Osteocyte (in vitro differentiated cells): ENCODE measurements at places on chromosomes 16 and 17. TPM values are rescaled to one million over a fixed set of nuclear protein-coding genes. Genes with fewer than 3 reads are reported as not detected.

CDRT15L2 gene
- total RNA-seq = not detected in 2 replicates

ENDOV gene
- 33.2 and 39.1 TPM in 2 replicates for total RNA-seq

DNAH17 gene
- total RNA-seq = 0.52 and 0.54 TPM in 2 replicates

CYB5D1 gene
- 8.5 and 10.2 TPM in 2 replicates for total RNA-seq

VAT1L gene
- not detected in 2 replicates for total RNA-seq

FBXO39 gene
- total RNA-seq = not detected in 2 replicates

- H3K27ac ChIP-seq = peak overlapping the region; percentile 44
- DNase-seq = no peak
- no peaks in the 10 kb centered on the region for H3K27me3 ChIP-seq
- no peak overlapping the region for H3K4me3 ChIP-seq
- peaks cover 66% of the 10 kb centered on the region for H3K36me3 ChIP-seq
These were observed 29.0 kb downstream of the RBBP6 start for GRCh38 chr16:24568392-24568791.

GRCh38 chr17:66965801-66966262 is 1.3 kb downstream of the CACNG4 start:
- H3K36me3 ChIP-seq = no peaks in the 10 kb centered on the region
- DNase-seq = no peak
- no peak overlapping the region for H3K27ac ChIP-seq

GRCh38 chr17:55735731-55736405 is 13.2 kb upstream of the TMEM100 start:
- peaks cover 33% of the 10 kb centered on the region for H3K4me1 ChIP-seq
- no peak overlapping the region for H3K4me3 ChIP-seq
- no peaks in the 10 kb centered on the region for H3K36me3 ChIP-seq
- DNase-seq = no peak

GRCh38 chr17:7651665-7652387 is 1.1 kb downstream of the ATP1B2 start:
- H3K4me1 ChIP-seq = peaks cover 16% of the 10 kb centered on the region
- no peaks in the 10 kb centered on the region for H3K36me3 ChIP-seq
- H3K27ac ChIP-seq = no peak overlapping the region
- H3K4me3 ChIP-seq = peak overlapping the region; percentile 58
- DNase-seq = no peak

DNA sequence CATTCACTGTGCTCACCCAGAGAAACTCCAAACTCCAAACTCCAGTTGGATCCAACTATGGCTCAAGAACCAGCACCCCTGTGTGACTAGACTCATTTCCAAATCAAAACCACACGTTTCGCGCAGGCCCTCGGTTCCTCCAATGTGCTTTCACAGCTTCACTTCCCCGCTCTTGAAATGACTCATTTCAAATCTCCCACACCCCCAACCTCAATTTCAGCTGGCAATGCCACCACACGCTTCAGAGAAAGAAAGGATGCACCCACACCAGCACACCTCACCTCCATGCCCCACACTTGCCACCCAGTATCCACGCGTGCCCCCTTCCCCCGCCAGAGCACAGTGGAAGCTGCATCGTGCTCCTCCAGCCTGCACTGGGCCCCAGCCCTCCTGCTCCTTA is 9.0 kb downstream of the TMEM92 start:
- H3K27me3 ChIP-seq = no peaks in the 10 kb centered on the region
- DNase-seq = no peak
- no peak overlapping the region for H3K4me3 ChIP-seq
- H3K4me1 ChIP-seq = peaks cover 56% of the 10 kb centered on the region

DNA sequence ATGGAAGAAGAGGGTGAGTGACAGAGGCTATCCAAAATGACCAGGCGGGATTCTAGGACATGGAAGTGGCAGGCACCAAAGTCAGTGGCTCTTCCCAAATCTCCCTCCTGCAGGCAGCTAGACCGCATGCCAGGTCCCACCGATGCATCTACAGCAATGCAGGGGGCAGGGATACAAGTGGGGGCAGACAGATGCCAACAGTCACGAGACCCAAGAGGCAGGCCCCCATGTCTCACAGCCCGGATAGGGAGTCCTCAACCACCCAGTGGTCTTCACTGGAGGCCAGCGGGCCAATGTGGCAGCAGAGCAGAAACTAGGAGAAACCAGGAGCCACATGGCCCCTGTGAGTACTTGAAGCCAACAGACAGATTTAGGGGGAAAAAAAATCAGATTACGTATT is 20.0 kb downstream of the NPLOC4 start:
- no peak for DNase-seq
- no peak overlapping the region for H3K27ac ChIP-seq
- H3K36me3 ChIP-seq = peaks cover 49% of the 10 kb centered on the region
- H3K27me3 ChIP-seq = no peaks in the 10 kb centered on the region
- H3K4me3 ChIP-seq = no peak overlapping the region

GRCh38 chr16:50308237-50308965 is 42.0 kb downstream of the ADCY7 start:
- H3K27ac ChIP-seq = no peak overlapping the region
- DNase-seq = peak; percentile 74
- H3K36me3 ChIP-seq = peaks cover 6% of the 10 kb centered on the region
- H3K4me1 ChIP-seq = no peaks in the 10 kb centered on the region
- no peak overlapping the region for H3K4me3 ChIP-seq
- no peaks in the 10 kb centered on the region for H3K27me3 ChIP-seq

DNA sequence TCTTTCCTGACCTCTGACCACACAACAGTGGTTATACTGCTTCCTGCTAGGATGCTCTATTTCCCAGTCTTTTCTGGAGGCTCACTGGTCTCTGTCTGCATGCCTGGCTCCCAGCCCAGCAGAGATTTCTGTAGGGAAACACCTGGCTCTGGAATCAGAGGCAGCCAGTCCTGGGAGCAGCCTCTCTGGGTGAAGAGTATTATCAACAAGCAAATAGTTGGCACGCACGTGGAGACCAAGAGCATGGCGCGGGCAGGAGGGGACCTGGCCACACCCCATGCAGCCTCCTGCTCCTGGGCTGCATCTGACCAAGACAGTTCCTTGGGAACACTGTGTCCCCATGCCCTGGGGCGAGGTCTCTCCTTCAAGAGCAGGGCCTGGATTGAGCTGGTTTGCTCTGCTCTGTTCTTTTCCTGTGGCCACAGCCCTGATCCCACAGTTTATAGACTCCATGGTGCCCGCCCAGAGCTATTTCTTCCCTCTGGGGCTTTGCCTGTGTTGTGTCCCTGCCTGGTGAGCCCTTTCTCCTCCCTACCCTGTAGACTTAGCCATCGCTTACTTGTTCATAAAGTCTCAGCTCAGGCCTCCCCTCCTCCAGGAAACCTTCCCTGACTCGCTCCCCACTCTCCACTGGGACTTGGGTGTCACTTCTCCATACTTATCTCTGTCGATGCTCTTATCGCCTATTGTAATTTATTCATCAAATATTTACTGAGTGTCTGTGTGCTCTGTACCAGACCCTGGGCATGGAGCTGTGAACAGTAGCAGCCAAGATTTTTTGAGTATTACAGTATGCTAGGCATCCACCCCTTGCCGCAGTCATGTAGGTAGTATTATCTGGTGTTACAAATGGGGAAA is 60.6 kb downstream of the SCNN1B start:
- no peak for DNase-seq
- H3K27me3 ChIP-seq = no peaks in the 10 kb centered on the region
- H3K4me1 ChIP-seq = no peaks in the 10 kb centered on the region
- H3K36me3 ChIP-seq = no peaks in the 10 kb centered on the region
